NCI-H524 (cell line): ENCODE measurements at places on chromosomes 13 and 19.

- DNase-seq: no peak
These were observed 12.7 kb downstream of the ZNF574 start for GRCh38 chr19:42088471-42089190.

GRCh38 chr13:44537248-44537647 lies 38.9 kb downstream of the TSC22D1 start:
- DNase-seq: no peak

DNA sequence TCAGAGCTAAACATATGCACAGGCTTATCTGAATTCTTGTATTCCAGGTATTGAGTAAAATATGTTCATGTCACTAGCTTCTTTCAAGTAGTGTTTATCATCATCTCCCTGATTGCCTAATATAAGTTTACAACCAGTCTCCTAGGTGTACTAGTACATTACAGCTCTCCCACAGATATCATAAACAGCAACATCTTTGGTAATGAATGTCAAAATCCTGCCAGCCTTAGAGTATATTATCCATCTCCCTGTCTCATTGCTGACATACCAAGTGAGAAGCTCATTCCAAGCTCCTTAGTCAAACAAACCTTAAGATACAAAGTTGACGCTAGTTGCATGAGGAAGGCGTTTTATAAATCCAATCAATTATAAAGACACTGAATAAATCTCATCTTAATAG lies 689.1 kb upstream of the GPC6 start:
- DNase-seq: no peak

GRCh38 chr13:49977992-49978391 lies 18.9 kb upstream of the TRIM13 start:
- no peak for DNase-seq

DNA sequence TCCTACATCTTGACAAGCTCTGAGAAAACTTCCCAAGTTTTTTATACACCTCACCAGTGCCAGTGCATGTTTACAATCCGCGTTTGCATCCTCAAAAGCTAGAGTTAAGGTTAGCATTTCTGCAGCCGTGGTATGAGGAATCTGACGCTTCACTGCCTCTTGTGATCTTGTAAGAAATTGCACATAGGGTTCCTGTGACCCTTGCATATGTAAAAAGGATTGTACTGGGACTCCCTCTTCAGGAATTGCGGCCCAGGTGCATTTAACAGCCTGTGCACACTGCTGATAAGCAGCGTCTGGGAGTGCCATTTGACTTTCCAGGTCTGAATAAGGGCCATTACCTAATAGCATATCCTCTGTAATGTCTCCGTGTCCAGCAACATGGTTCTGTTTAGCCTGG lies 15.3 kb downstream of the FPR3 start:
- no peak for DNase-seq

GRCh38 chr13:45575146-45575829 lies 40.3 kb downstream of the ERICH6B start:
- no peak for DNase-seq

GRCh38 chr13:39740761-39741160 lies 85.3 kb downstream of the COG6 start:
- DNase-seq: no peak

GRCh38 chr19:29245215-29245614 lies 32.3 kb upstream of the UQCRFS1 start:
- no peak for DNase-seq

DNA sequence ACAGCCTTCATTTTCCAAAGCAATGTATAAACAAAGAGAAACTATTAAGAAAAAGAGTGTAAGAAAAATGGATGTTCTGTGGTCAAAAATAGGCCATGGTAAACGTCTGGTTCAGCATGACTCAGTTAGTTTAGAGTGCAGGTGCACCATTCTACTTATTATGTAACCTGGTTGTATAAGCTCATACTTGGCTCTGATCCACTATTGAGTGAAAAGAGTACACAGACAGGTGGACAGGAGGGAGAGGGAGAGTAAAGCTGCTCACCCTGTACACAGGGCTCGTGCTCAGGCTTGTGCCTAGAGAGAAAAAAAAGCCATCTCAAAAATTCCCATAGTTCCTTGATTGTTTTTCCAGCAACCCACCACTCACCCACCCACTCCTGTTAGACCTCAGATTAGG lies 85.8 kb upstream of the ZNF91 start:
- no peak for DNase-seq

DNA sequence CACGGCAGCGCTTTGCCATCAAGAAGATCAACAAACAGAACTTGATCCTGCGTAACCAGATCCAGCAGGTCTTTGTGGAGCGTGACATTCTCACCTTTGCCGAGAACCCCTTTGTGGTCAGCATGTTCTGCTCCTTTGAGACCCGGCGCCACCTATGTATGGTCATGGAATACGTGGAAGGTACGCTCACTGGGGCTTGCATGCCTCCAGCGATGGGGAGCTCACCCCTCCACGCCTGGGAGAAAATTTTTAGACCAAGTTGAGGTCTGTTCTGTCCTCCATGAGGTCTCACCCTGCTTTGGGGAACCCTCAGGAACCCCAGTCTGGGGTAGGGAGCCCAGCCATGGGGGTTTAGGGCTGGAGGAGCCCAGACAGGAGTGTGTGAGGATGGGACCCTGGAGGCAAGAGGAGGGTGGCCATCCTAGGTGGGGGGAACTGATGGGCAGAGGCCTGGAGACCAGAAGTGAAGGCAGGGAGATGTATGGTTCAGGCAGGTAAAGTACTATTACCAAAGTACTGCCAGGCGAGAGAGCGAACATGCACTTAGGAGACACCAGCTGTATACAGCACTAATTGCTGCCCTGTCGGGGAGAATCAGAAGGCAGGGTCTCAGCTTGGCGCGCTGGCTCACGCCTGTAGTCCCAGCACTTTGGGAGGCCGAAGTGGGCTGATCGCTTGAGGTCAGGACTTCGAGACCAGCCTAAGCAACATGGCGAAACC lies 22.3 kb upstream of the PIK3R2 start:
- DNase-seq: no peak

DNA sequence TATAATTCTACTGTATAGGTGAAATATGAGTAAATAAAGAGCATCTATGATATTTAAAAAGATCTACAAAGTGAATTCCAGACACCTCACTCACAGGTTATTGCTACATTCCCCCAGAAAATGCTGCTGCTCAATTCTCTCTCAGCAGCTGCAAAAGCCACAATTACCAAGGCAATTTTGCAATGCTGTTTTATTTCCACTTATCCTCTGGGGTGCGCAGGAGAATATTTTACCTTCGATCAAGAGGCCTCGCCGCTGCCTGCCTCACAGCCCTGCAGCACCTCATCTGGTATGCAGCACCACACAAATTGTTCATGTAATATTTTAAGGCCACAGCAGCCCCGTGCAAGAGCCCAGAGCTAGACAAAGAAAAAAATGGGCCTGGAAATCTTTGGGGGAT lies 333.2 kb downstream of the DNAJC15 start:
- no peak for DNase-seq

- DNase-seq: no peak
These were observed 59.3 kb downstream of the PEPD start for GRCh38 chr19:33462112-33462791.

GRCh38 chr19:4088975-4089374 lies 22.3 kb upstream of the ZBTB7A start:
- no peak for DNase-seq

- no peak for DNase-seq
These were observed 45.7 kb downstream of the ELF1 start for GRCh38 chr13:40973409-40973808.

DNA sequence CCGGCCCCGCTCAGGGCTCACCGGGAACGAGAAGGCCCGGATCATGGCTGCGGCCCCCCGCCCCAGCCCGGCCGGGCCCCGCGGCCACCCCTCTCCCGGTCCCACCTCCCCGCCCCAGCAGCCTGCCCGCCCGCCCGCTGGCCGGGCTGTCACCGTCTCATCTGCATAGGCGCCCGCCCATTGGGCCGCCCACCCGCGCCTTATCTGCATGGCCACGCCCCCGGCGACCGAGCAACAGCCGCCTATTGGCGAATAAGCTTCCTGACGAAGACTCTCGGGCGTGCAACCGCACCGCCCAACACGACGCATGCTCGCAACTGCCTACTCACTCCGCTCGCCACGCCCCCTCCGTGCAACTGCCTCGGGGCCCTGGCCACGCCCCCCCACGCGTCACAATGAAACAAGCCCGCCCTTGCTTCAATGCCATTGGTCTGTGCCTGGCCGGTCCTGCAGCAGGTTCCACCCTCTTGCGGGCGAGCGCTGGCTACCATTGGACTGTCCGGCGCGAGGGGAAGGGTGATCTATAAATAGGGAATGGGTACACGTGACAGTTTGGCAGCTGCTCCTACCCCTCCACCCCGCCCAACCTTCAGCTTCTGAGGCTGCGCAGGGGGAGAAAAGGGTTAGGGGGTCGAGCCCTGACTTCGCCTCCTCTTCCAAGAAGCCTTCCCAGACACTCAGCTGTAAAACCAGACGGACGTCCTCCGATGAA lies at the start of gene DACT3:
TSS of gene DACT3 (minus strand) at position 163 of the 712 bp plus-strand sequence. CDS start at position 45, 118 bp downstream.
- DNase-seq: peak; percentile 99

- DNase-seq: no peak
These were observed 101.8 kb upstream of the ZNF98 start for GRCh38 chr19:22523940-22524339.

DNA sequence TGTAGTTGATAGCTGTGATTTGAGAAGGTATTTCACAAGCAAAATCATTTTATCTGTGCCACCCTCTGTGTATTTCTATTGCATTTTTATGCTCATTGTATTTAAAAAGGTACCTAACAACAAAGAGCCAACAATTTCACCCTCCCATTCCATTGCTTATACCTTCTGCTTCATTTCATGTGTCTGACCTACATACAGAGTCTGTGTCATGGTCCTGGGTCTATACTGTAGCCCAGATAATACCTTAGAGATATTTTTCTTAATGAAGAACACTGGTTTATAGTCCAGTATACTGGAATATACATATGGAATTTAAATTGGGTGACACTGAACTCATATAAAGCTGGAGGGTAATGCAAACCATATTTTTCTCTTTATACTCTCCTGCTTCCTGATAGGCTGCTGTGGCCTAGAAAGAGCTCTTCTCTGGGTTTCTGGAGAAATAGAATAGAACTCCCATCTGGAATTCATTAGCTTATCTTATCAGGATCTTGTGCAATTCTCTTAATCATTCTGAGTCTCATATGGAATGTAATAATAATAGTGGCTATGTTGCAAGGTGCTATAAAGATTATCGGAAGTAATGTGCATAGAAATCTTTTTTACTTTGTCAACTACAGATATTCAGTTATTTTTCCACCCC lies 31.8 kb upstream of the SPART start:
- no peak for DNase-seq

DNA sequence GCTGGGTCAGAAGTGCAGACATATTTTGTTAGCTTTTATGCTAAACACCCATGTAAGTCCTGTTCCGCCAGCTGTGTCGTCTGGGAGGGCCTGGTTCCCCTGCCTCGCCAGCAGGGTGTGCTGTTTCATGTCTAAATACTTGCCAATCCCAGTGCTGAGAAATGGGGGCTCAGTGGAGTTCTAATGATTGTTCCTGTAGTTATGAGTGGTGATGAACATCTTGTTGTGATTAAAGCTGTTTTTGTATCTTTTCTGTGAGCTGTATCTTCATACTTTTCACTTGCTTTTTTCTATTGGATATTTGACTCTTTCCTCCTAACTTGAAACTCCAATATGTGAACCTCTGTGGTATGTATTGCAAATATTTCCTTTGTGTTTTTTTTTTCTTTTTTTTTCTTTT lies 32.7 kb downstream of the KDM4B start:
- DNase-seq: peak; percentile 51

DNA sequence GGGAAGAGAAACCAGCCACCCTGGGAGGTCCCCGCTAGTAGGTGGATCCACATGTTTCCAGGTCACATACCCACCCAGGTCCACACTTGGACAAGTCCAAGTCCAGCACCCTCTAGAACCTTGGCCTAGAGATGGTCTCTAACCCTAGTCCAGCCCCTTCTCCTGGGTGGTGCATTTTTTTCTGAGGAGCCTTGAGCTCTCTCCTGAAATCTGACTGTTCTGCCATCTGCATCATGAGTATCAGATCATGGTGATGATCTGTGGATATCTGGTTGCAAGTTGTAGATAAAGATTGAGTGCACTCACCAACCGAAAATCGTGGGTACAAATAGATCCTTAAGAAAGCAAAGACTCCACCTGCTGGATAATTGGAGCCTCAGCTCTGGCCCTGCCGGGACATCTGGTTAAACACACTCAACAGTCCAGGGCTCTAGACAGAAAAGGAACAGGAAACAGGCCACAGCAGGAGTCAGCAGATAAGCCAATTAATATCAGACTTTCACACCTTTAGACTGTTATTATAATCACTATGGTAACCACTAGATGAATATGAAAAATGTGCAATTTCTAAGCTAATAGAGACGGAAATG lies 41.1 kb downstream of the GPR12 start:
- DNase-seq: peak; percentile 95

- no peak for DNase-seq
These were observed 1.7 kb downstream of the ZNF264 start for GRCh38 chr19:57192993-57193392.

- no peak for DNase-seq
These were observed 6.6 kb downstream of the SSBP4 start for GRCh38 chr19:18425515-18426415.

DNA sequence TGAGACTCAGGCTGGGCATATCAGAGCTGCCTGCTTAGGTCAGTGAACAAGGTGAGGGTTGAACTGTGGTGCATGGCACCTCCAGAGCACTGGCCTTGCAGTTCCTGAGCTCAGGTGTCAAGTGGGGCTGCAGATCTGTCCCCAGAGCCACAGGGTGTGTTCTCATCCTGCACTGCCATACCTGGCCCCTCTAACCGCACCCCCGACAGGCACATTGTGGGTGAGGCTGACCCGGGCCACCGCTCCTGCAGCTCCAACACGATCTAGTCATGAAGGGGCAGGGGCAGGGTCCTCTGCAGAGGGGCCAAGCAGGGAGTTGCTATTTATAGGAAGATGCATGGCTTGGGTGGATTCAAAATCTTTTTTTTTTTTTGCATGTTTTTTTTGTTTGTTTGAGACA lies 16.7 kb upstream of the CRTC1 start:
- no peak for DNase-seq

DNA sequence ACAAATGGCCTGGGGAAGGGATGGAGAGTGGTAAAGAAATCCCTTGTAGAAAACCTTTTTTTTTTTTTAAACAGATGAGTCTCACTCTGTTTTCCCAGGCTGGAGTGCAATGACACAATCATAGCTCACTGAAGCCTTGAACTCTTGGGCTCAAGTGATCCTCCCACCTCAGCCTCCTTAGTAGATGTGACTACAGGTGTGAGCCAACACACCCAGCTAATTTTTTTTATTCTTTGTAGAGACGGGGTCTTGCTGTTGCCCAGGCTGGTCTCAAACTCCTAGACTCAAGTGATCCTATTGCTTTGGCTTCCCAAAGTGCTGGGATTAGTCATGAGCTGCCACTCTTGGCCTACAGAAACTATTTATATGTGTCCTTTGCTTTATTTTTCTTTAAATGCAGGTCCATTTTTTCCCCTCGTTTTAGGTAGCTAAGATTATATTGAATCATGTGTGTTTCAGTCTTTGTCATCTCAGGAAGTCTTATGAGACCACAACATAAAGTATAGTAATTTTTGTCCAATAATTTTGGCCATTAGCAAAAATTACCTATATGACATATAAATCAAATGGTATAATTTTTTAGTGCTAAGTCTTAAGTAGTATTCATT lies 10.5 kb downstream of the LPAR6 start:
- DNase-seq: no peak
